Stimulated activated CD4-positive, alpha-beta T cell treated with anti-CD3 and anti-CD28 coated beads, TNF-alpha, amount 100 ng/mL, for 24 hours (primary cell): ENCODE measurements at places on chromosomes 7 and 10.
A peak's percentile ranks its signal among the peaks of the same experiment; 100 is the strongest.

DNA sequence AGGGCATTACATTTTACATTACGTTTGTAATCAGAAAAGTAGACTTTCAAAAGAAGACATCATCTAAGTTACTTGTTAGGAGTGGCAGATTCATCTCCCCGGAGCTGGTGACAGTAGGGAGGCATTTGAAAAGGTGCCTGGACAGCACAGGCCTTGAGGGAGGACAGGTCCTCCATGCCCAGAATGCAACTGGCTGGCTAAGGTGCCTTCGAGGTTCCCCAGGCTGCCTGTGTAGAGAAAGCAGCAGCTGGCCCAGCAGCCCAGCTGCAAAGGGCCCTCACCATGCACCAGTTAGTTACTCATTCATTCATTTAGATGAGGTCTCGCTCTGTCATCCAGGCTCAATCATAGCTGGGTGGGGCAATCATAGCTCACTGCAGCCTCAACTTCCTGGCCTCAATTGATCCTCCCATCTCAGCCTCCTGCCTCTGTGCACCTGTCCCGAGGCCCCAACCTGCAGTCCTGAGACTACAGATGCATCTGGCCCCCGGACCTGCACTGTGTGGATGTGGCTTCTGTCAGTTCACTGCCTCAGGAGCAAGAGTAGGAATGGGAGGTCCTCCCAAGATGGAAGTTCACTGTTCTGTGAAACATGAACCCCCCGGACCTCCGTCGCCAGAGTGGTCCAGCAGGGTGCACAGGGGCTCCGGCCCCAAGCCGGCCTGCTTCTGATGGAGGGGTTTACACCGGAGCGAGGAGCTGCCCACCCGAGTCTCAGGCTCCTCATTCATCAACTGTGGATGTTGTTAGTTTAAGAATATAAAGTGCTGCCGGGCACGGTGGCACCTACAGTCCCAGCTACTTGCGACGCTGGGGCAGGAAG is 36.6 kb downstream of the PRKAG2 start:
- DNase-seq: no peak

GRCh38 chr10:31304291-31304970 is 14.6 kb upstream of the ZEB1 start:
- DNase-seq: no peak

DNA sequence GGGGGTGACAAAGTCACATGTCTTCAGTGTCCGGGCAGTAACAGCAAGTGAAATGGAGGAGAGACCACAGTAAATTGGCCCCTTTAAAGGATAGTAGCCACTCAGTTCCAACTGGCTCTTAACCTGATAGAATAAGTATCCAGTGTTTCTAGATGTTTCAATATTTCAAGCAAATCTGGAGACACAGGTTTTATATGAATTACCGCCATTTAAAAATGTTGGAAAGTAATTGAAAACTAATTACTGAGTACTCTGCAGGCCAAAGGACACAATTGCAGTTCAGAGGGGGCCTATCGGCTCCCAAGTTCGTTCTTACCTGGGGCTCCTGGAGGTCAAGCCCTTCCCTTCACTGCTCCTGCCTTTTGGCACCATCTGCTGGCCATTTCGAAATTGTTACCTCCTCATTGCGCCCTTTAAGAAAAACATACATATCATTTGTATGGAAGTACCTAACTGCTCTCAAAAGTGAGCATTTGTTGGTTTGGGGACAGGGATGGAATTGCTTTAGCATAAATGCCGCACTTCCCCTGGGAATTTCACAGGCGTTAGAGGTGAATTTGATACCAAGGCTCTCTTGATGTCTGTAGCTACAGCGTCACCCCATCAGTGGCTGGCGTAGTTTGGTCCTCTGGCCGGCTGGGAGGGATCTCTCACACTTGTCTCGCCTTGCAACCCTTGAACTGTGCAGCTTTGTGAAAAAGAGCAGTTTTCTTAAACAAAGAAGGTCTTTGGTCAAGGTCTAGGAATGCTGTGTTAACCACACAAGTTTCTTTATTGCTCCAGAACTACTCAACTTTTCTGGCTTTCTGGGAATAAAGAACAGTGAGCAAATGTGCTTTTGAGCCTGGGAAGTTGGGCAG is 220.0 kb downstream of the ARHGAP21 start:
- DNase-seq: peak; percentile 24

- no peak for DNase-seq
Observed at GRCh38 chr10:57225920-57226319, 864.9 kb upstream of the ZWINT start.

- no peak for DNase-seq
Observed at GRCh38 chr7:122602800-122603199, 96.1 kb downstream of the RNF133 start.

GRCh38 chr10:52409928-52410327 is 95.8 kb downstream of the DKK1 start:
- no peak for DNase-seq
